ENCODE measurements at places on chromosomes 2 and 18. TPM values are rescaled to one million over a fixed set of nuclear protein-coding genes. Genes with fewer than 3 reads are reported as not detected.

DNA sequence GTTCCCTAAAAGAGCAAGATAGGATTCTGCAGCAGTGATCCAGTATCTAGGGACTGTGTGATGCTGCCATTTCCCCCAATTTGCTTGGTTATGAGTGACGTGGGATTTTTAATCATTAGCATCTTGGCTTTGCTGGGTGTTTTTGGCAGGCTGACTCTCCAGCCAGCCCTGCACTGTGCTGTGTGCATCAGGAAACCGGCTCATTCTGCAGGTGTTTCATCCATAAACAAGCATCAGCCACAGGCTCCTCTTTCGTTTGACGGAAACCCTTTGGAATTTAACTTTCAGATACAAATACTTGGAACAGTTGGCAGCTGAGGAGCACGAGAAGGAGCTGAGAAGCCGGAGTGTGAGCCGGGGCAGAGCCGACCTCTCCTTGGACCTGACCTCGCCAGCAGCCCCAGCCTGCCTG, 135.9 kb downstream of the TPGS2 start:
- H3K4me3 ChIP-seq = no peak overlapping the region
- H3K27me3 ChIP-seq = peaks cover 7% of the 10 kb centered on the region
- H3K36me3 ChIP-seq = no peaks in the 10 kb centered on the region
- no peak for DNase-seq

GRCh38 chr2:209771474-209772289, at the start of gene UNC80:
TSS of gene UNC80 (plus strand) at chr2:209771832. CDS start at chr2:209772073, 241 bp downstream.
- peak within 1 kb of the TSS; percentile 54 for H3K27ac ChIP-seq
- peaks cover 46% of the 10 kb centered on the region for H3K27me3 ChIP-seq
- no peaks in the 10 kb centered on the region for H3K4me1 ChIP-seq
- no peaks in the 10 kb centered on the region for H3K36me3 ChIP-seq

- peak overlapping the region; percentile 92 for H3K27ac ChIP-seq
- DNase-seq = no peak
- H3K4me3 ChIP-seq = peak overlapping the region; percentile 70
- no peaks in the 10 kb centered on the region for H3K27me3 ChIP-seq
- H3K4me1 ChIP-seq = peaks cover 17% of the 10 kb centered on the region
- no peaks in the 10 kb centered on the region for H3K36me3 ChIP-seq
Observed at GRCh38 chr2:220491670-220492069, 864.2 kb downstream of the SLC4A3 start.

DNA sequence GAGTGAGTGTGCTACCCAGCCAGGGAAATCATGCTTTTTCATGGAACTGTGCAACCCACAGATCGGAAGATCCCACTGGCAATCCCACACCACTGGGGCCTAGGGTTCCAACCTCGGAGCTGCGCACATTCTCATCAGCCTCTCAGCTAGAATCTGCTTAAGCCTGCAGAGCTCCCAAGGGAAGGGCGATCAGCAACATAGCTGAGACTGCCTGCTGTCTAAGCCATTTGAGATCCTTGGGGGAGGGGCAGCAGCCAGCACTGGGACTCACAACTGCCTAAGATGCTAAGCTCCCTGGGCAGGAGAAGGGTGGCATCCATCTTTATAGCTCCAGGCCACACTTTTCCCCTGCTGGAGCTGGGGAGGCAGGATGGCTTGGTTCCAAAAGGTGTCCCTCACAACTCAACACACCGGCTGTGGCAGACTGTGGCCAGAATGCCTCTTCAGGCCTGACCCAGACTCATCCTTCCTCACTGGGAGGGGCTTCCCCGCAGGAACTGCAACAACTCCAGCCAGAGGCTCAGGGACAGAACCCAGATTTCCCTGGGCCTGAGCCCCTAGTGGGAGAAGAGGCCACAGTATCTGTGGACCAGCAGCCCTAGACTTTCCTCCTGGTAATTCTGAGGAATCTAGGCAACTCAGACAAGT, 1133.3 kb upstream of the PIK3C3 start:
- no peaks in the 10 kb centered on the region for H3K36me3 ChIP-seq
- no peak overlapping the region for H3K4me3 ChIP-seq
- H3K4me1 ChIP-seq = no peaks in the 10 kb centered on the region
- no peak for DNase-seq
- H3K27ac ChIP-seq = no peak overlapping the region
- H3K27me3 ChIP-seq = no peaks in the 10 kb centered on the region

DNA sequence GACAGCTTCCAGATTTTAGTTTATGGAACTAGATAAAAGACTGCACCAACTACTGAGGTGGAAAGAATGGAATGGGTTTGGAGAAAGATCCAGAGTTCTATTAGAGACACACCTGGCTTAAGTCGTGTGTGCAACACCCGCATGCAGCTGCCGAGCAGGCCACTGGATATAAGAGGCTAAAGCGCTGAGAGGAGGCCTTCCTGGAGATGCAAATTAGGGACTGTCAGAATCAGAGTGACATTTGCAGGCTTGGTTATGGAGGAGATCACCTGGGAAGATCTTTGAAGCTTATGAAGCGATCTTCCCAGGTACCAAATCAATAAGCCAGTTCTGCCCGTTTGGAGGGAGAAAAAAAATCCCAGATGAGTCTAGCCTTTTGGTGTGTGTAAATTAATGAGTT, 30.4 kb upstream of the KLHL29 start:
- H3K27me3 ChIP-seq = peaks cover 11% of the 10 kb centered on the region
- H3K36me3 ChIP-seq = no peaks in the 10 kb centered on the region
- no peak overlapping the region for H3K27ac ChIP-seq
- DNase-seq = no peak
- peaks cover 4% of the 10 kb centered on the region for H3K4me1 ChIP-seq

DNA sequence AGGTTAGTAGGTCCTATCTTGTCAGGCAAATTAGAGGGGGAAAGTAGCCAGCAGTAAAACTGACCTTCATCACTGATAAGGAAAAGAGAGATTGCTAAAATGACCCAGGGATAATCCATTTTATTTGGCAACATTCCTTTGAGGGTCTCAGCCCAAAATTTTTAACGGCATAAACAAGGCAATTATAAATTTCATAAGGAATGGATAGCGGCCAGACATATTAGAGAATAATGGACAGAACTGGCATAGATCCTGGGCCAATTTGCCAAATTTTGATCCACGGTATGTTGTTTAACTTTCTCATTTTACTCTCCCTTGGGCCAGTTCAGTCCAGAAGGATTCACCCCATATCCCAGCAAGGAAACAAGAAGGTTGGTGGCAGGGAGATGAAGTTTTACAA, 170.4 kb upstream of the BCL2L11 start:
- H3K36me3 ChIP-seq = no peaks in the 10 kb centered on the region
- H3K4me1 ChIP-seq = peaks cover 10% of the 10 kb centered on the region
- H3K27ac ChIP-seq = no peak overlapping the region
- H3K27me3 ChIP-seq = no peaks in the 10 kb centered on the region
- DNase-seq = no peak

Gene RASGRP3
- total RNA-seq = 0.94 TPM

Gene PPM1G
- total RNA-seq = 80.4 TPM

Gene FOXI3
- 2.2 TPM for total RNA-seq
